Ovary (tissue), 10 donors: ENCODE measurements at places on chromosomes 11 and 22. TPM values are rescaled to one million over a fixed set of nuclear protein-coding genes. Genes with fewer than 3 reads are reported as not detected.

- no peak overlapping the region for H3K27ac ChIP-seq
- peaks cover 12% of the 10 kb centered on the region for H3K4me1 ChIP-seq
- H3K4me3 ChIP-seq: no peak overlapping the region
Measured at GRCh38 chr22:21582801-21583740, 15.6 kb downstream of the UBE2L3 start.

SHISAL1 gene
- total RNA-seq: 2.0 TPM

C22orf31 gene
- 0.32 TPM for total RNA-seq

DNA sequence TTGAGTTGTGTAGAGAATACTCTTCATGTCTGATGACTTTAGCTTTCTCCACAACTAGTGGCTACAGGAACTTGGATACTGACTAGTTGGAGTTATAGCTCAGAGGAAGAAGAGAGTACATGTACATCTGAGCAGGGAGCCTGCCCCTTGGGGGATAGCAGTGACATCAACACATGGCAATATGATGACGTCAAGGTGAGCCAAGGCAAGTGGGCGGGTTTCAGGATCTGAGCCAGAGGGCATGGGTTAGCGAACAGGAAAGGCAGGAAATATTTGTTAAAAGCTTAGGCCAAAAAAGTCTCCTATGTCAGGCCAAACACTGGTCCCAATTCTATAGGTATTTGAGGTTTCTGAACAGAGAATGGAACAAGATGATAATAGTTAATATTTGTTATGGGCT, 42.0 kb upstream of the HORMAD2 start:
- H3K4me3 ChIP-seq: no peak overlapping the region
- no peak overlapping the region for H3K27ac ChIP-seq
- H3K4me1 ChIP-seq: no peaks in the 10 kb centered on the region
- H3K36me3 ChIP-seq: no peaks in the 10 kb centered on the region
- H3K27me3 ChIP-seq: no peaks in the 10 kb centered on the region

- no peaks in the 10 kb centered on the region for H3K36me3 ChIP-seq
- no peaks in the 10 kb centered on the region for H3K4me1 ChIP-seq
- DNase-seq: no peak
Measured at GRCh38 chr11:75717608-75718418, at the start of gene MOGAT2. Gene MOGAT2, plus strand, starts transcription at chr11:75717838. Its CDS starts 51 bp downstream, at chr11:75717889.

APLNR gene
- total RNA-seq: 0.33 TPM

DNA sequence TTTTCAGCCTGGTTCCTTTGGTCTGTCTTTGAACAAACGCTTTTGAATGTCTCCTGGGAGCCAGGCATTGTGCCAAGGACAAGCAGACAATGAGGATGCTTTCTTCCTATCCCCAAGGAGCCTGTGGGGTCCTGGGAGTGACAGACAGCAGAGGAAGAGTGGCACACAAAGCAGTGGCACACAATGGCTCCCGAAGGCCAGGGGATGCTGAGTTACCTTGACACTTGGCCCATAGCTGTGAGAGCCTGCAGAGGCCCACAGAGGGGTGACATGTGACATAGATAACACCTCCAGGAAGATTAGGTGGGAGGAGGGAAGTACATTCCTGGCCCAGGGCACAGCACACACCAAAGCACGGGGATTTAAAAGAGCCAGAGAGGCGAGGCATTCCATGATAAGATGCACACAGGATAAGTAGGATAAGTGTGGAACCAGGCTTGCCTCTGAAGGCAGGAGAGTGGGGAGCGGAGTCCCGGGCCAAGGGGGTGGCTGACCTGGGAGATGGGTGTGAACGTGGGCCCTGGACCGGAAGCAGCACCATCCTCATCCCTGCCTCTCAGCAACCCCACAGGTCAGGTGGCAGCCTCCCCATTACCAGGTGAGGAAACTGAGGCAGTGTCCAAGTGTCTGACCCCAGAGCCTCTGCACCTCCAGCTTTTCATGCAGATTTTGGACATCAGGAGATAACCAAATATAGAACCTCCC, 6.3 kb downstream of the UPB1 start:
- no peak overlapping the region for H3K4me3 ChIP-seq
- no peaks in the 10 kb centered on the region for H3K27me3 ChIP-seq
- no peaks in the 10 kb centered on the region for H3K4me1 ChIP-seq
- H3K36me3 ChIP-seq: no peaks in the 10 kb centered on the region

PDE3B gene
- 1.2 TPM for total RNA-seq

MPEG1 gene
- 3.9 TPM for total RNA-seq

DNA sequence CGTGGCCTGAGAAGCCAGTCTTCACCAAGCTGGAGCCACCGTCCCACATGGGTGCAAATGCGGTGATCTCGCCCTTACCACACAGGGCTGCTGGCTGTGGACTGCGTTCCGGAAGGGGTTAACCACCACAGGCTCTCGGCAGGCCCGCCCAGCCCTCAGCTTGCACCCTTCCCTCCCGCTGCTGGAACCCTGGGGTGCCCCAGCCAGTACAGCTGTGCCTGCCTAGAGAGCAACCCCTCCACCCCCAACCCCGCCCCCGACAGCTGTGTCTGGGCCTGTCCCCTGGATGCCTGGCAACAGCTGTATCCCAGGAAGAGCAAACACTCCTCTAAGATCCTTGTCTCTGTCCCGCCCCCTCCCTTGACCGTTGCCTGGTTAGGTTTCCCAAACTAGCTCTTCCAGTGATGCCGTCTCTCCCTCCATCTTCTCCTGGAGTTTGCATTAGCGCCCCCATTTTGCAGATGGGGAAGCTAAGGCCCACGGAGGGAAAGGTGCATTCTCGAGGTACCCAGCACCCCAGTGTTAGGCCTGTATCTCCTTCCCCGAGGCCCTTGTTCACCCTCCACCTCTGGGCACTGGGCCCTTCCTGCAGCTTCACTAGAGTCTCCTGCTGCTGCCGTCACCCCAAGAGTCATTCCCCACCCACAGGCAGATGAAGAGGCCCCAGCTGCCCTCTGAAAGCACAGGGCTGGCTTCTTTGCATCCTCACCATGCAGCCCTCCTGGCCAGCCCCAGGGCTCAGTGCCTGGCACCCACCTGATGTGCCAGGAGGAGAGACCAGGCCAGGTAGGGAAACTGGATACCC, 12.6 kb upstream of the COX8A start:
- no peaks in the 10 kb centered on the region for H3K36me3 ChIP-seq
- H3K27me3 ChIP-seq: no peaks in the 10 kb centered on the region
- no peak overlapping the region for H3K27ac ChIP-seq
- no peaks in the 10 kb centered on the region for H3K4me1 ChIP-seq
- no peak for DNase-seq
- no peak overlapping the region for H3K4me3 ChIP-seq

SSTR3 gene
- 5.0 TPM for total RNA-seq

MS4A3 gene
- not detected for total RNA-seq

- DNase-seq: no peak
- no peak overlapping the region for H3K27ac ChIP-seq
- no peak overlapping the region for H3K4me3 ChIP-seq
- no peaks in the 10 kb centered on the region for H3K36me3 ChIP-seq
Measured at GRCh38 chr11:7936615-7937014, 4.9 kb downstream of the OR10A3 start.

GRCh38 chr11:44382656-44383240, 72.8 kb upstream of the ALX4 start:
- DNase-seq: no peak
- H3K4me3 ChIP-seq: no peak overlapping the region
- no peak overlapping the region for H3K27ac ChIP-seq
- H3K27me3 ChIP-seq: no peaks in the 10 kb centered on the region
- H3K36me3 ChIP-seq: no peaks in the 10 kb centered on the region
- H3K4me1 ChIP-seq: no peaks in the 10 kb centered on the region

PHOX2A gene
- not detected for total RNA-seq

DNA sequence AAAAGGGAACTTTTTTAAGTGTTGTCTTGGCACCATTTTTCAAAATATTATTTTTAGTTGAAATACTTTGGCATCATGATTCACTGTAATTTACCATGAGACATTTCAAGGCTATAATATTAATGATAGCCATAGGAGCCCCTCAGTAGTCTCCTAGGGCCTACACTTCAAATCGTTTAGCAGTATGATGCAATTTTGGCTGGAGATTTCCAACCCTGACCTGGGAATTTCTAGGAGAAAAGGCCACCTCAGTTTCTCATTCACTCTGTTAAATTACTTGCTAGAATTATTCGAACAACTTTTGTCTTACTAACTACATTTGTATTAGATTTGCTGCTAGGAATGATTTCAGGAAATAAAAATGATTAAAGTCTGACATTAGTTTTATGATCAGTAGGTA, 1610.9 kb upstream of the RAG2 start:
- no peaks in the 10 kb centered on the region for H3K27me3 ChIP-seq
- no peak overlapping the region for H3K27ac ChIP-seq
- H3K4me1 ChIP-seq: no peaks in the 10 kb centered on the region
- H3K4me3 ChIP-seq: no peak overlapping the region

C22orf42 gene
- not detected for total RNA-seq

ENTHD1 gene
- total RNA-seq: not detected

CACNA1I gene
- total RNA-seq: 0.08 TPM
